Motor neuron (in vitro differentiated cells): ENCODE measurements at places on chromosomes 7 and 10. TPM values are rescaled to one million over a fixed set of nuclear protein-coding genes. Genes with fewer than 3 reads are reported as not detected.

The PDE1C gene
- total RNA-seq = 0.49 and 0.81 TPM in 2 replicates

The VWA2 gene
- 0.08 TPM in 1 of 2 replicates, not detected in the other for total RNA-seq

The RBP4 gene
- not detected in 2 replicates for total RNA-seq

The TDRD1 gene
- under 0.01 and 0.13 TPM in 2 replicates for total RNA-seq

The LRRN3 gene
- total RNA-seq = 30.6 and 30.7 TPM in 2 replicates

The ANKRD1 gene
- 0.24 TPM in 1 of 2 replicates, not detected in the other for total RNA-seq

The SEMA3E gene
- total RNA-seq = 14.1 and 17.1 TPM in 2 replicates

The INA gene
- 266 and 271 TPM in 2 replicates for total RNA-seq

The UCN3 gene
- 0.18 TPM in 1 of 2 replicates, not detected in the other for total RNA-seq

The NPSR1 gene
- not detected in 2 replicates for total RNA-seq

The LIPN gene
- total RNA-seq = not detected in 2 replicates

The GPC2 gene
- total RNA-seq = 0.92 and 1.0 TPM in 2 replicates

The BMI1 gene
- 66.2 and 72.5 TPM in 2 replicates for total RNA-seq

The NEBL gene
- total RNA-seq = 76.4 and 88.2 TPM in 2 replicates

The AKR1D1 gene
- total RNA-seq = 0.10 TPM in 1 of 2 replicates, not detected in the other

The IFIT5 gene
- total RNA-seq = 23.5 and 26.0 TPM in 2 replicates

The IL6 gene
- 2.2 and 5.5 TPM in 2 replicates for total RNA-seq

The ERVW-1 gene
- 3.8 TPM in 2 replicates for total RNA-seq

The GNA12 gene
- total RNA-seq = 19.9 and 21.0 TPM in 2 replicates

The NUP205 gene
- 29.6 and 33.3 TPM in 2 replicates for total RNA-seq

The CNPY1 gene
- not detected in 2 replicates for total RNA-seq

The CDH23 gene
- total RNA-seq = 3.2 and 3.7 TPM in 2 replicates

The CRTAC1 gene
- not detected in 2 replicates for total RNA-seq

The CREB5 gene
- total RNA-seq = 15.9 and 16.0 TPM in 2 replicates

The IDI2 gene
- total RNA-seq = not detected in 2 replicates

The OR6B1 gene
- total RNA-seq = 0.62 TPM in 1 of 2 replicates, not detected in the other

The CUZD1 gene
- 1.9 TPM in 2 replicates for total RNA-seq

The CHPF2 gene
- total RNA-seq = 19.3 and 19.4 TPM in 2 replicates

The CLRN3 gene
- not detected in 2 replicates for total RNA-seq

The TBX20 gene
- total RNA-seq = 0.11 TPM in 1 of 2 replicates, not detected in the other

The PDK4 gene
- 0.87 and 1.5 TPM in 2 replicates for total RNA-seq

The CCDC71L gene
- 11.2 and 11.7 TPM in 2 replicates for total RNA-seq

The ELN gene
- total RNA-seq = 2.5 and 2.8 TPM in 2 replicates

The CYP17A1 gene
- 0.21 and 0.23 TPM in 2 replicates for total RNA-seq

The HOXA3 gene
- 36.1 and 38.6 TPM in 2 replicates for total RNA-seq
